Stimulated activated CD8-positive, alpha-beta memory T cell treated with anti-CD3 and anti-CD28 coated beads, Interleukin-2, amount 100 ng/mL, for 1 hour (primary cell): ENCODE measurements at places on chromosomes 6 and 20.

DNA sequence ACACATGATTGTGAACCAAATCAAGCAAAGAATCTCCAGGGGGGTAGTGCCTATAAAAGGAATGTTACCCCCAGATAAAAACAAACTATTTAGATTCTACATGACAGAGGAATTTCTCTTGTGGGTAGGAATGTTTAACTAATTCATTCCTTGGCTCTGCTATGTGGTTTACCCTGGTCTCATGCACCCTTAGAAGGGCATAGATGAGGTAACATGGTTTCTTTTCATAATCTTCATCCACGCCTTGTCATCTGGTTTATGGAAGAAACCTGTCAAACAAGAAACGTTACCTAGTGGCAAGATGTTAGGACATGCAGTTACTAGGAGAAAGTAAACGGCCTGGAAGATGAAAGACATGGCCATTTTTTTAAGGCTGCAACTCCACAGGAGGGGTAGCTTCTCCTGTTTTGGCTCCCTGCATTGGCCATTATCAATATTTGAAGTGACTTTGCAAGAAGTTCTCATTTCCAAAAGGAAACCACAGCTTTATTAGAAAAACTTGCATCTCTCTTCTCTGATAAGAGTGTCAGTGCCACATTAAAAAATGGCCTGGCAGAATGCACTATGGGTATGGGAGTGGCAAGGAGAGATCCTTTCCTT, 45.5 kb downstream of the STX11 start:
- no peak for DNase-seq

- no peak for DNase-seq
Measured at GRCh38 chr6:107656401-107656800, 166.5 kb downstream of the SOBP start.

DNA sequence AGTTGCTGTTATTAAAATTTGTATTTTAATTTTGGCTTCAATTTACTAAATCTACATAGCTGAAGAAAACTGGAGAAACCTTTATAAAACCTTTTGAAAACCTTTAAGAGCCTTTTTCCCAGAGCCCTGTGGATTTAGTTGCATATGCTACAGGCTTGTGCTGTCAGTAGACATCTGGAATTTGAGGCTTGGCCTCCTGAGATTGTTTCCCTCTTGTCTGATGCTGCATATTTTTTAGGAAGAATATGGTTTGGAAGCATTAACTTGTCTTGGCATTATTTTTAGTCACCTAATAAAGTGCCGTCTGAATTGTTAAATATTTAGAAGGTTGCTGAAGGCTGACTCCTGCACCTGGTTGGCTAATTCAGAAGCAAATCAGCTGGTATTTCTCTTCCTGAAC, 369.4 kb downstream of the UTRN start:
- no peak for DNase-seq

DNA sequence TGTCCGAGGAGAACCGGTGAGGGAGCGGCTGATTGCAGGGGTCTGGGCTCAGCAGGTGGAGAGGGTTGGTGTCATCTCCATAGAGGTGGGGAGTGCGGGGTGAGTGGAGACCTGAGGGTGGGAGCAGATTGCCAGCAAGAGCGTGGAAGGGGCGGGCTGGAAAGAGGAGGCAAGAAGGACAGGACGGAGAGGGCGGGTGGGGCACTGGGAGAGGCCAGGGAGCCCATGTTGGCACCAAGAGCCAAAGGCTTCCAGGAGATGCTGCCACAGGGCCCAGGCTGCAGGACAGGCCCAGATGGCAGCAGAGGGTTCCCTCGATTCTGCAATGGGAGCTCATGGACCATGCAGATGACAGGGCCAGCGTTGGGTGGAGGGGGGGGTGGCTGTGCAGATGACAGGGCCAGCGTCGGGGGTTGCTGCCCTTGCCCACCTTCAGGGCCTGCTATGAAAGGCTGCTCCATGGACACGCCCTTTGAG, 105.4 kb downstream of the TMEM242 start:
- no peak for DNase-seq

DNA sequence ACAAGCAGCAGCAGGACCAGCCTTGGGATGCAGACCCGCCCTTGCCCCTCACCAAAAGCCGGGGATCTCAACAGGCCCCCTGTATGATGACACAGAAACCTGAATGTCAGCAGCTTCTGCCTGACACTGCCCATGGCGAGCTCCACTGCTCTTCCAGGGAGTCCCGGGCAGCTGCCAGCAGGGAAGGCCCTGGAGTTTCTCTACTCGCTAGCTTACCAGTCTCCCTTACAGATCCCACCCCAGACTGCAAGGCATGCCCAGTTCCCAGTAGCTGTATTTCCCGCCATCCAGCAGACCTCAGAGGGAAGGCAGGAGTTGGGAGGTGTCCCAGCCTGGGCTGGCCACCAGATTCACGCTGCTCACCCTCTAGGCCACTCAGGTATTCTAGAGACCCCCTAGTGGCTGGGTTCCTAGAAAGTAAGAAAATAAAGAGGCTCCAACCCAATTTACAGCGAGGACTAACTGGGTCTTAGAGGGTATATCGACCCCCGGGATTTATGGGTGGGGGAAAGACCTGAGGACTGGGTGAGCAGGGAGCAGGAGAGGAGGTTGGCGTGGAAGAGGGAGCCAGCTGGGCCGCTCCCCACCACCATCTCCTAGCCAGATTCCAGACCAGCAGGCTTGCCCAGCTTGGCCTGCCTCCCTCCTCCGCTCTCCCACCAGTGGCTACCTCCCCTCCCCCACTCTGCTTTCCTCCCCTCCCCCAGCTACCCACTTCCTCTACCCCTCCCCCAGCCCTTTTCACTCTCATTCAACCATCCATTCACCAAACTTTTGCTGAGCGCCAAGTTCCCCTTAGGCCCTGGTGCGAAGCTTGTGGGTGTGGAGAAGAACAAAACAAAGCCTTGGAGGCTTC, 9.7 kb upstream of the HMGA1 start:
- no peak for DNase-seq

DNA sequence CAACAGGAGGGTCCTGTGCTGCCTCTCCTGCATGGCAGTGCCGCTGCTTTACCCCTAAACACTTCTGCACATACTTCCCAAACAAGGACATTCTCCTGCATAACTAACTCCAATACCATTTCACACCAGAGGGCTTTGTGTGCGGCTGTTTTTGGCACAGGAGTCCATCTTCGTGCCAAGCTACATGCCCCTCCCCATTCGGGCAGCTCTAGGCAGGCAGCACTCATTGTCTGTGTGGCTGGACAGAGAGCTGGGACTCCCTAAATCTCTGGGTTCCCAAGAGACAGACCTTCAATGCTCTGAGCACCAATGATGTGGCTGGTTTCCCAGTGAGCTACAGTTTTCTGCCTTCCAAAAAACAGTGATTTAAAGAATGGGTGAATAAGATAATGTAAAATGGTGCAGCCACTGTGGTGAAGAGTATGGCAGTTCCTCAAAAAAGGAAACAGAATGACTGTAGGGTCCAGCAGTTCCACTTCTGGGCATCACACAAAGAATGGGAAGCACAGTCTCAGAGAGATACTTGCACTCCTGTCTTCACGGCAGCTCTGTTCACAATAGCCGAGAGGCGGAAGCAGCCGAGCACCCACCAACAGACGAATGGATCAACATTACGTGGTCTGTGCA, 80.3 kb upstream of the DUSP22 start:
- DNase-seq = no peak

DNA sequence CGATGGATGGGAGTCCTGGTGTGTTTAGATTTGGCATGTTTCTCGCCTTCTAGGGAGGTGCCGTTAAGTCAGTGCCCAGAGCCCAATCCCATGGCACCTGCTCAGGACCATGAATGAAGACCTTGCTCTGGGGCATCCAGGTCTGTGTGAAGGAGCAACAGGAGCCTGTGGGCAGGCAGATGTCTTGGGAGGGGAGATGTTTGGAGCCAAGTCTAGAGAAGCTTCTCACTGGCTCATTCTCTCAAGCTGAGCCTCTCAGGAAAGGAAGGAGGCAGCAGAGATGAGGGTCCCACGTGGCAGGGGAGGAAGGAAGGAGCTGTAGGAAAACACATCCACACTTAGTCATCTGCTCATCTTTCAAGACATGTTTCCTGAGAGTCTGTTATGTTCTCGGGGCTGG, 9.5 kb upstream of the SIRPB1 start:
- DNase-seq = no peak

- DNase-seq = no peak
Measured at GRCh38 chr6:14880677-14881076, 365.2 kb upstream of the JARID2 start.

- DNase-seq = no peak
Measured at GRCh38 chr6:100452998-100453397, 11.7 kb downstream of the SIM1 start.

- no peak for DNase-seq
Measured at GRCh38 chr20:24781418-24781980, 167.6 kb upstream of the CST7 start.

DNA sequence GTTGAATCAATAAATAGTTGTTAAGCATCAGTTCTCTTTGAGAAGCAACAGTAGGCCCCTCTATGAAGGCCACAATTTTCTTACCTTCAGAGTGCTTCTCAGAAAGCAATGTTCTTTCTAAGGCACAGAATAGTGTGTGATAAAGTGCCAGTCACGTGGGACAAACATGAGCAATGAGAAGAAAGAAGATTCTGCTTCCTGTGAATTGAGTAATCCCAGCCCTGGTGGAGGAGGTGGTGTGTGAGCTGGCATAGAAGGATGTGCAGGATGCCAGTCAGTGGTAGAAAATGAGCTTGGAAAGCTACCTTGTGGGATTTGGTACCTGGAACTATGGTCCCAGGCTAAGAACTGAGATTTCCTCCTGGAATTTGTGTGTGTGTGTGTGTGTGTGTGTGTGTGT, 21.7 kb downstream of the KIZ start:
- DNase-seq = no peak

DNA sequence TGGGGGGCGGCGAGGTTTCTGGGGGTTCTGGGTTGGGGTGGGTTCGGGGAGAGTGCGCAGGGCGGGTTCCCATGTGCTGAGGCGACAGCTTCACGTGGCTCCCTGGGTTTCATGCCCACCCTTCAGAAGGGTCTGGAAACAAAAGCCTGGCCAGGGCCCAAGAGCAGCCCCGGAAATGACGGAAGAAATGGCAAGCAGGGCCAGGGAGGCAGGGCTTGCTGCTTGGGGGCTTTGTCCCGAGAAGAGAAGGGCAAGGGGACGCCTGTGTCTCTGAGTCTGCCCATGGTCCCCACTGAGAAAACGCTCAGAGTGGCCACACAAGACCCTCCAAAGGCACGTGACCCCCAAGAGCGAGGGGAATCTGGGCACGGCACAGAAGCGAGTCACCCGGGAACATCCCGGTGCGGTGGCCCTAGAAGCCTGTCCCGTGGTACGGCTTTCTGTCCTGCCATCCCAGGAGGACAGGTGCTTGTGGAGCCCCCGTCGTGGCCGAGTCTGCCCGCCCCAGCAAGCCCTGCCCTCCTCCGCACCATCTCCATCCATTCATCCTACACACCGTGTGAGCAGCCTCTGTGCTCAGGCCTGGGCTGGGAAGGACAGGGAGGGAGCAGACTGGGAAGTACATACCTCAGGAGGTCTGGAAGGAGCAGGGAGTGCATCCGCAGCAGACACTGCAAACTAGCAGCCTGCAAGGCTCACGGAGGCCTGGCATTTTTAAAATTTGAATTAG, 9.0 kb downstream of the NPEPL1 start:
- no peak for DNase-seq

- DNase-seq = no peak
Measured at GRCh38 chr6:168026925-168027324, 29.5 kb downstream of the KIF25 start.

GRCh38 chr6:138545621-138545980, 46.3 kb upstream of the NHSL1 start:
- no peak for DNase-seq

- no peak for DNase-seq
Measured at GRCh38 chr6:75568100-75568499, 33.6 kb upstream of the SENP6 start.

DNA sequence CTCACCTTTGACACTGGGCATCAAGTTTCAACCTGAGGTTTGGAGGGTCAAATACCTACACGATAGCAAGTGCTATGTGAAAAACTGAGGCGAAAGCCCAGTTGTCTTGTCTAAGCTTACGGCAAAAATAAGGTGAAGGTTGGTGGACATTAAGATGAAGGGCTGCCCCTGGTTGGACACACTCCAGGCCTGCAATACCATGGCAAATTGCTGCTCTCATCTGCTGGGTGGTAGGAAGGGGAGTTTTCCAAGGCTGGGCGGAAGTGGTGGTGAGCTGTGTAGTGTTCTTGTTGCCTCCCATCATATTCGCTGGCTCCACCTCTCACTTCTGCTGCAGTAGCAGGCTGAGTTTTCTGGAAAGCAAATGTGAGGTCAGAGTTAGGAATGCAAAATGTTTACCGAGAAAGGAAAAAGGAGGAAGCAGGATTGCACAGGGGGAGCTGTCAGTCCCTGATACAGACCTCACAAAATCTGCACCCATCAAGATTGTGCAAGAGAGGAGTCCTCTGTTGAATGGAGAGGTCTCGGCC, 33.7 kb downstream of the SCP2D1 start:
- DNase-seq = no peak

DNA sequence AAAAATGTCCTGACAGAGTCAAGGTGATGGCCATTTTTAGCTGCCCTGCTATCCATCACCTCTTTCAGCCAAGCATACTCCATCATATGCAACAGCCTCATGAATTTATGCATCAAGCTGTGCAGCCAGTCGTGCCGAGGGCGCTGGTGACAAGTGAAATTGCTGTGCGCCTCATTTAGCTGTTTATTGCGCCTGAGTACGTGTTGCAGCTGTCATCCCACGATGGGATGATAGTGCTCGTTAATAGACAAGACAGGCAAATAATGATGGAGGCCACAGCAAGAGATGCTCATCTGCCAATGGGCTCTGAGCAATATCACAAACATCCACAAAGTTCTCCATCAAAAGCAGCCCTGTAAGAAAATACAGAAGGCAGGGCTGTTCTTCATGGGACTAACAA, 562.3 kb upstream of the POU3F2 start:
- DNase-seq = no peak

DNA sequence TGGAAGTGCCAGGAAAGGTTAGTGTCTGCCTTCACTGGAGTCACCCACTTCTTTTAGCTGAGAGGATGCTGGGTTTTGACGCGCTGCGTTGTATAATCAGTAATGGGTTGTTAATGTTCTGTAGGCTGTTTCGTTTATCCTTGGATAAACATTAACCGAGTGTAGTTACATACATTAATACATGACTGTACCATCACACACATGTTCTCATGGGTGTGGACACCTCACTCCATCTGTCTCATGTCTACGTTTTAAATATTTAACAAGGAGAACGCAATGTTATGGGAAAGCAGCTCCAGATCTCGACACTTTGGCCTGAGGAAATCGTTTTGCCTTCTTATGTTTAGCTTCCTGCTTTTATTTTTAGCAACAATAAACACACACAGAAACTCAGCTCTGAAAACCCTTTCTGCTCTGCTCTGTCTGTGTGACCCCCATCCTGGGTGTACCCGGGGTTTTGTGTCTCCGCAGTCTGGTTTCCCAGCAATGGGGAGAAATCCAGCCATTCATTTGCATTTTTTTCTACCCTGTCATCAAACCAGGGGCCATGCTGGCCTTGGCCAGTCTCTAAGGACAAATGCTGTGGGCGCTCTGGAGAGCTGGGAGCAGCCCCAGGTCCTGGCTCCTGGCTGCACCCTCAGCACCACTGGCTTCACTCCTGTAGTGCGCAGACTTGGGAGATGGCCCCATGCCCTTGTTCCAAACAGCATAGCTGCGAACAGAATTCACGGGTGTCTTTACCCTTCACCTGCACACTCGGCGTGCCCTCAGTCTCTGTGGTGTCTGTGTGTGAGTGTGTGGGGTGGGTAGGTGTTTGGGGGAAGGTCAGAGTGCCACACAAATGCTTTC, 110.8 kb downstream of the ERMARD start:
- no peak for DNase-seq
